ENCODE measurements at places on chromosomes 11 and 22.
A peak's percentile ranks its signal among the peaks of the same experiment; 100 is the strongest.

DNA sequence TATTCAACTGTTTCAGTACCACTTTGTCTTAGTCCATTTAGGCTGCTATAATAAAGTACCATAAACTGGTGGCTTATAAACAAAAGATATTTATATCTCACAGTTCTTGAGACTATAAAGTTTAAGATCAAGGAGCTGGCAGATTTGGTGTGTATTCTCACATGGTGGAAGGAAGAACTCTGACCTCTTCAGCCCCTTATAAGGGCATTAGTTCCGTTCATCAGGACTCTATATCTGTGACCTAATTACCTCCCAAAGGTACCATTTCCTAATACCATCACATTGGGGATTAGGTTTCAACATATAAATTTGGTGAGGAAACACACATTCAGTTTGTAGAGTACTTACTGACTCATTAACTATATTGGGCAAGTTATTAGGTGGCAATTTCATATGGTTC is 10.7 kb upstream of the ARL14EP start:
- no peak for DNase-seq

- DNase-seq: no peak
Measured at GRCh38 chr11:103700622-103701021, 335.8 kb upstream of the DDI1 start.

DNA sequence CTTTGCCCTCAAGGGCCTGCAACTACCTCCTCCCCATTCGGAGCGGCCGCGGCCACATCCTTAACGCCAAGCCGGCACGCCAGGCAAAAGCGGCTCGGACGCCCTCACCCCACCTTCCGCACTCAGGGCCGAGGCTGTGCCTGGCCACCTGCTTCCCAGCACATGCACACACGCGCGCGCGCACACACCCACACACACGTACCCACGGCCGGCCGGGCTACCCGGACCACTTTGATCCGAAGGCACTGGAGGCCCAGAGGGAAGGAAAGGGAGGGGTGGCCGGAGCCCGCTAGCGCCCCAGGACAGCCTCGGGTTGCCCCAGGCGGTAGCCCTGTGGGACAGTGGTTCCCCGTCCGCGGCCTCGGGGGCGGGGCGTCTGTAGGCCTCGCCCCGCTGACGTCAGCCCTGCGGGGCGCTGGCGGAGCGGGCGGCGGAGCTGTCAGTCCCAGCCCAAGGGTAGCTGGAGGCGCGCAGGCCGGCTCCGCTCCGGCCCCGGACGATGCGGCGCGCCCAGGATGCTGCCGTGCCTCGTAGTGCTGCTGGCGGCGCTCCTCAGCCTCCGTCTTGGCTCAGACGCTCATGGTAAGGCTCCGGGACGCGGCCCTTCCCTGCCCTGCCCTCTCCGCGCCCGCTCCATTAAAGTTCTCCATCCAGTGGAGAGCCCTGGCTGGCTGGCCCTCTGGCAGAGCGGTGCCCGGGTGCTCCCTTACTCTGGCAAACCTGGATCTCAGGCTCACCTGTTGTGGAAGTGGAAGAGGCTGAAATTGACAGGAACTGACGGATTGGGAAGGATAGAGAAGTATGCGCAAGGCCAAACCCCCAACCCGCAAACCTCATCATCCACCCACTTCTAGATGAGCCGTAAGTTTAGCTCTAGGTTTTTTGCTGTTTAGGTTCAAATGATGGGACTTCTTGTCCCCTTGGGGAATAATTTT is at the start of gene IL10RA:
Gene IL10RA (plus strand): TSS at position 442 of the 935 bp plus-strand sequence. CDS start 74 bp downstream, at position 516.
- peak; percentile 70 for DNase-seq

DNA sequence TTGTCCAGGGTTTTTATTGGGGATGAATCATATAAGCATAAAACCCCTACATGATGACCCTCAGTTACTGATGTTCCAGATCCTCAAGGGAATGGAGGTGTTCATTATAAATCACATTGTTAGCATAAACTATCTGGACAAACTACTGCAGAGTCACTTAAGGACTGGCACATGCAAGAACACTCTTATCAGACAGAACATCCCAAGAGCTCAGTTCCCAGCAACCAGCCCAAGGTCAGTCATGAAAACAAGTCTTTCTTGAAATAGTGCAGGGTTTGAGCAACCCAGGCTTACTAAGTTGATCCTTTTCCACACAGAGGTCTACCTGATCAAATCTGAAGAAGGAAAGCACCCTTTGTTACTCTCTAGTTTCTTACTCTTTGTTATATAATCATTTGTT is 13.5 kb upstream of the PTS start:
- no peak for DNase-seq
